Cardiac muscle cell (in vitro differentiated cells and primary cell): ENCODE measurements at places on chromosomes 11 and 22. TPM values are rescaled to one million over a fixed set of nuclear protein-coding genes. Genes with fewer than 3 reads are reported as not detected.

DNA sequence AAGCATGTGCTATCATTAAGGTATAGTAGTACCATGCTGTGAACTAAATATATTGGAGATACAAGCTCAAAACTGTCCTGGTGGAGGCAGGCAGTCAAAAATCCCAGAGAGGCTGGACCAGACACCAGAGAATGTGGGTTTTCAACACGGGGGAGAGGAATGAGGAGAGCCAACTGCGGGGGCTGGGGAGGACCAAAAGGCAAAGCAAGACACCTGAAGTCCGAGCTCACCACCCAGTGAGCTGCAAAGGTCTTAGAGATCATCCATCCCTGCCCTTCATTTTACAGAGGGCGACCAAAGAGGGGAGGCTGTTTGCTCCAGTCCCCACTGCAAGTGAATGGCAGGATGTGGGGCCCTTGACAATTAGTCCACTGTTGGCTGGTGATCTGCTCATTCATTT is 10.0 kb downstream of the RIBC2 start:
- DNase-seq = no peak

GRCh38 chr11:31214372-31214771 is 155.2 kb downstream of the DCDC1 start:
- no peak for DNase-seq

GRCh38 chr22:39723899-39724351 is 153.4 kb downstream of the CACNA1I start:
- no peak for DNase-seq

DNA sequence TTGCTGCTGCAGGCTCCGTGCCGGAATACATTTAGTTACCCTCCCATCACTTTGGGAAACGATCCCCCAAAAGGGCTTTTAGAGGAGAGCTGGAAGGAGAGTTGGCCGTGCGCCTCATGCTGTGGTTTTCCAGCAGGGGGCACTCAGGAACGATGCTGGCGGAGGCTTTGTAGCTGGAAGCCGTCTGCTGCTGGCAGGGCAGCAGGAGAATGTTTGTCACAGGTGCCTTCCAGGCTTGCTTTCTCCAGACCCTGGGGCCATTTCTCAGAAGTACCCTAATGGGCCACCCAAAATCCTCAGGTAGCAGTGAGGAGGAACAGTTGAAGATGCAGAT is 30.0 kb upstream of the CABP7 start:
- DNase-seq = peak; percentile 75

GRCh38 chr22:26753125-26753862 is 95.9 kb downstream of the MIAT start:
- DNase-seq = no peak

DNA sequence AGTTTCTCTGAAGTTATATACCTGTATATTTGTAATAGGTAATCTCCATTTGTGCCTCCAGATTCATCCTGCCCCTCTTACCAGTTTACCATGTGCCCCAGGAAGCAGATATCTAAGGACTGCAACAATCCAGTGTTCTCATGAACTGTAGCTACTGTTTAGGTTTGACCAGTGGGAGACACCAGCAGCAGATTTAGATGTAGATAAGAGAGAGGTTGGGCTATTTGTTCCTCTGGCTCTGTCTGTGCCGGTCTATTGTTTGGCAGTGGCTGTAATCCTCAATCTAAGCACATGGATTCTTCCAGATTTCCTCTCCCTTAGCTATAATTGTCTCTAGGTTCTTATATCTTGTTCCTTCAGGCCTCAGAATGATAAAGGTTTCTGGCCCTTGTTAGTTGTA is 88.4 kb downstream of the ANO3 start:
- DNase-seq = no peak

DNA sequence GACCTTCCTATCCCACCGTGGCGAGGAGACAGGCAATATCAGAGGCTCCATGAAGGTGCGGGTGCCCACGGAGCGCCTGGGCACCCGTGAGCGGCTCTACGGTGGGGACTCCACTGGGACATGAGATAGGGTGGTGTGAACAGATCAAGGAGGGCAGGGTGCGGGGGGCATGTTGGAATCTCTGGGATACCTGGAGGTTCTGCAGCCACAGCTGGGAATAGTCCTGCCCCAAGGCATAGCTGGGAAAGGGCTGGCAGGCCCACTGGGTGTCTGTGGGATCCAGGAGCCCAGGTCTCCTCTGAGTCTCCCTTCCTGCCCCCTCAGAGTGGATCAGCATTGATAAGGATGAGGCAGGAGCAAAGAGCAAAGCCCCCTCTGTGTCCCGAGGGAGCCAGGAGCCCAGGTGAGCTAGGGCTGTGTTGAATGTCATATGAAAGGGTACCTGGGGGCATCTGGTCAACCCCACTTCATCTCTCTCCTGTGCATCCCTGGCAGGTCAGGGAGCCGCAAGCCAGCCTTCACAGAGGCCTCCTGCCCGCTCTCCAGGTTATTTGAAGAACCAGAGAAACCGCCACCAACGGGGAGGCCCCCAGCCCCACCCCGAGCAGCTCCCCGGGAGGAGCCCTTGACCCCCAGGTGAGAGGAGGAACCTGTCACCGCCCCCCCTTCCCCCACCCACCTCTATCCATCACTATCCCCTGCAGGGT is 8.5 kb downstream of the PHOX2A start:
- DNase-seq = no peak

DNA sequence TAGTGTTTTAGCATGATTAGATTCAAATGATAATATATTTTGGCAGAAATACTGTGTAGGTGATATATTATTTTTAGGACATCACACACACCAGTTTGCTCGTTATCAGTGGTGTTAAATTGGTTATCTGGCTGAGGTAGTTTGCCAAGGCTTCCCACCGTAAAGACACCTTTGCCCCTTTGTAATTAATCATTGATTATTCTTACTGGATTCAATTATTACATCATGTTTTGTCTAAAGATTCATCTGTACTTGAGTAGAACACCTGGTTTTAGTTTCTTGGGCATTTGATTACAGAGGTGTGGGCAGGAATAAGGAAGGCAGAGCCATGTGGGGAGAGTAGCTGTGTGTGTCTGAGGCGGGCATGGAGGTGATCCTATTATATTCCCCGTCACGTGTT is 39.5 kb upstream of the ST14 start:
- DNase-seq = no peak

- DNase-seq = no peak
These were observed 75.7 kb downstream of the PISD start for GRCh38 chr22:31586137-31586920.

GRCh38 chr22:32080904-32081303 is 37.8 kb downstream of the SLC5A1 start:
- DNase-seq = peak; percentile 63

DNA sequence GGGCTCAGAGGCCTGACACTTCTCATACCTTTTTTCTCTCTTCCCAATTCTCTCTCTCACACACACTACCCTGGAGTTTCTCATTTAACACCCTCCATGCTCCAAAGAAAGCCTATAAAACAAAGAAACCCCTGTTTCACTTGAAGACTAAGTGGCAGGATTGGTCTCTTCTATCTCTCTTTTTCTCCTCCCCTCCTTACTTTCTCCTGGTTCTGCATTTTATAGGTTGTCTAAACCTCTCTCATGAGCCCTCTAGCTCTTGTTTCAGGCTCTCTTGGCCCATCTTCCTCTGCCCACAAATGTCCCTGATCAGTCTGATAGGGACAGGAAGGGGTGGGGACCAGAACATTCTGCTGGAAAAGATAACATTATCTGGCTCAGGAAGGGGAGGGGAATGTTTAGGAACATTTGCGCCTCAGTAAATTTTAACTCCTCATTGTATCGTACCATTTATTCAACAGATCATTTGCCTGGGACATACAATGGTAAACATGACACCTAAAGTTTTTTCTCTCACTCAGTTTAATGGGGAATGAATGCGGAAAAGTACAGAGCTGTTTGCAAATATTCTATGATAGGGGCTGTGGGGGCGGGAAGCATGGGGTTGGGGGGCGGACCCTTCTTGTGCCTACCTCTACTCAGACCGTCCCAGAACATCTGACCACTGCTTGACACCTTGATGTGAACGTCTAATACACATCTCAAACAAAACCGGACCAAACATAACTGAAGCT is 10.8 kb downstream of the CRYBA4 start:
- DNase-seq = no peak

DNA sequence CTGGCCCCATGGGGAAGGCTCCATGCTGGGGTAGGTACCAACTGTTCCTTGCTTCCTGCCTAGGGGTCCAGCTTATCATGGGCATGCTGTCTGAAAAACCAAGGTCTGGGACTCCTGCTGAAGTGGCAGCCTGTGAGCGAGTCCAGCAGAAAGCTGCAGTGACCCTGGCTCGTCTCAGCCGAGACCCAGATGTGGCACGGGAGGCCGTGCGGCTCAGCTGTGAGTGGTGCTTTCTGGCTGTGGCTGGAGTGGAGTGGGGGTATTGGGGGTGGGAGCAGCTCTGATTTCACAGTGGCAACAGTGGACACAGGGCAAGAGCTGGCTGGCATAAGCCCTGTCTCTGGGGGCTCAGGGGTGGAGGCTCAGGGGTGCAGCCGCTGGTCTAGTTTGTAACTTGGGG is 124.1 kb downstream of the INSC start:
- no peak for DNase-seq

- DNase-seq = no peak
These were observed 13.0 kb upstream of the MALAT1 start for GRCh38 chr11:65485920-65486219.

DNA sequence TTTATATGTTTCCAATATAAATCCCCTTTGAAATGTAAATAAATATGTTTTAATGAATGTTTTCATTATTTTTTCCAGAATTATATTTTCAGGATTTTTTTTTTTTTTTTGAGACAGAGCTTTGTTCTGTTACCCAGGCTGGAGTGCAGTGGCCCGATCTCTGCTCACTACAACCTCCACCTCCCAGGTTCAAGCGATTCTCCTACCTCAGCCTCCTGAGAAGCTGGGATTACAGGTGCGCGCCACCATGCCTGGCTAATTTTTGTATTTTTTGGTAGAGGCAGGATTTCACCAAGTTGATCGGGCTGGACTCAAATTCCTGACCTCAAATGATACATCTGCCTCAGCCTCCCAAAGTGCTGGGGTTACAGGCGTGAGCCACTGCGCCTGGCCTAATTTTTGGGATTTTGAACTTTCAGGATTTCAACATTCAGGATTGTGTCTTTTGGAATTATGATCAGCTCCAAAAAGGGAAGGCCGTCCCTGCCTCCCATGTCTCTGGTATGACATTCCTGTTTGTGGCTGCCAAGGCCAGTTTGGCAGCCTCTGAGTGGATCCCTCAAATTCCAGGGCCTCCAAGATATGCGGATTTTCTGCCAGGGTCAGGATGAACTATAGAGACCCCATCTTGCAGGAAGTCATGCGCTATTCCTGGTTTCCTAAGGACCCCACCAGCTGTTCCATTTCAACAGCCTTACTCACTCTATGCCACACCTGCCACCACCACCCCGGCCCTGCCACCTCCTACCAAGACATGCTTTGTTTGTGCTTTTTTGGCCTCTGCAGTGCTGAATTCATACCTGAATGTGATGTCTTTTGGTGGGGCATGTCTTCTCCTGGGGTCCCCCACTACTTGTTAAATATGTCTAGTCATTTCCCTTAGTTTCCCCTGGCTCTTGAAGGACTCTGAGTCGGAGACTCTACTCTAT is 21.9 kb upstream of the TMPRSS4 start:
- no peak for DNase-seq

Gene POU2AF3
- 0.36 TPM in 1 of 2 replicates, not detected in the other for total RNA-seq

Gene KCNJ1
- total RNA-seq = not detected in 2 replicates

Gene FOLR3
- total RNA-seq = not detected in 2 replicates

Gene PYGM
- total RNA-seq = 246 and 281 TPM in 2 replicates

Gene MYRF
- 48.0 and 56.9 TPM in 2 replicates for total RNA-seq

Gene HTR3B
- total RNA-seq = not detected in 2 replicates

Gene OR51B5
- total RNA-seq = 1.4 and 3.6 TPM in 2 replicates

Gene PLEKHB1
- total RNA-seq = 32.8 and 33.5 TPM in 2 replicates
